NCI-H2029 treated with DMSO at 0.1 percent for 48 hours (cell line): ENCODE measurements at places on chromosomes 3 and 15.

- DNase-seq, result no peak
These were observed 688.7 kb downstream of the TUSC7 start for GRCh38 chr3:117398141-117398899.

DNA sequence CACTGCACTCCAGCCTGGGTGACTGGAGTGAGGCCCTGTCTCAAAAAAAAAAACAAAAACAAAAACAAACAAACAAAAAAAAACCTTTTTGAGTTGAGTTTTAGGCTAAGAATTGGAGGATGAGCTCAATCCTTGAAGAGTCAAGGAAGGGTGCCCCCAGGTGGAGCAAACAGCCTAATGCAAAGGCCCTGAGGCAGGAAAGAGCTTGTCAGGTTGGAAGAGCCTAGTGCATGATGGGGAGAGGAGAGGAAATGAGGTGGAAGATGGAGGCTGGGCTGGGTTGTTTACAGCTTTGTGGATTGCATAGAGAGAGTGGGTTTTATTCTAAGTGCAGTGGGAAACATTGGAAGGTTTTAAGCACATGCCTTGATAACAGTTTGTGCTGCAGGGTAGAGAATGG lies 2.1 kb upstream of the SNX22 start:
- no peak for DNase-seq

DNA sequence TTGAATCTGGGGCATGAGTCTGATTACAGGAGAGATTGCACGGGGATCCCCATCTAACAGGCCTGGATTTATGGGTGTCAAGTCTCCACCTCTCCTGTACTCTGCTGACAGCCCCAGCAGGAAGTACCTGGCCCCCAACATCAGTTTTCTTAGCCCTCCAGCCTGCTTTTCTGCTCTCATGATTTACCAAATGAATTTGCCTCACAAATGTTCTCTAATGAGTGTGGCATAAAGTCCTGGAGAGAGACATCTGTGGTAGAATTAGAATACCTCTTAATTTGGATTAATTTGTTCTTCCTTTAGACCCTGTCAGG lies 60.1 kb downstream of the FNDC3B start:
- DNase-seq, result no peak

DNA sequence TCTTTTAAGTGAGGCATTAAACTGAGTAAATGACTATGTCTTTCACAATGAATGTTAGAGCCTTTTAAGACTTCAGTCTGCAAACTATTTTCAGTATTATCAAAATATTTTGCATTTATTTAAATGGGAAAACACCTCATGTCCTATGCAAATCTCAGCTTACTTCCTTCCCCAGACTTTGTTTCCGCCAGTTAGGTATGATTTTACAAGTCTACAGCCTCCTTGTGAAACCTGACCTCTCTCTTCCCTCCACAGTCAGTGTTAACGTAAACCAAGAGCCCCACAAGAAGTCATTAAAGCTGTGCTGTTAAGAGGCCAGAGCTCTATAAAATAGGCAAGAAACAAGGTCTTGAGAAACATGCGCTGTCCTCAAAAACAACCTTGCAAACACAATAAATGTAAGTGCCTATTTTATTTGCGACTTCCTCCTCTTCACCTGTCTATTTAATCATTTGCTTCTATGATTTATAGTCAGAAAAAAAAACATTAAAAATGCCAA lies 48.3 kb downstream of the PRTG start:
- no peak for DNase-seq

DNA sequence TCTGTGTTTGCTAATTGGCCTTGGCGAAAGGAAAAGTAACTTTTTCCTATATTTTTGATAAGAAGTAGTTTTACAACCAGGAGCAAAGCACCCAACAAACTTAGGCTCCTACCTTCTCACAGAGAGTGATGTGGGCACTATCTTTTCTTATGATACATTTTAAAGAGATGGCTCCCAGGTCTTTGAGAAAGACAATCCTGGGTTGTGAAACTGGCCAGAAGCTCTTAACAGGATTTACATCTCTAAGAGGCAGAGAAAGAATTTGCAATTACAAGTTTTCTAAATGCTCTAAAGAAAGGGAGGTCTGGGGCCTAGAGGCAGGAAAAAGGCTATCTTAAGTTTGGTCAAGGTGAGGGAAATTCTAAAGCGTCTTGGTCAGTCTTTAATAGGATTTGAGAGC lies 609.7 kb downstream of the VGLL3 start:
- DNase-seq, result no peak

- no peak for DNase-seq
These were observed 168.0 kb downstream of the FOXB1 start for GRCh38 chr15:60172143-60172542.

DNA sequence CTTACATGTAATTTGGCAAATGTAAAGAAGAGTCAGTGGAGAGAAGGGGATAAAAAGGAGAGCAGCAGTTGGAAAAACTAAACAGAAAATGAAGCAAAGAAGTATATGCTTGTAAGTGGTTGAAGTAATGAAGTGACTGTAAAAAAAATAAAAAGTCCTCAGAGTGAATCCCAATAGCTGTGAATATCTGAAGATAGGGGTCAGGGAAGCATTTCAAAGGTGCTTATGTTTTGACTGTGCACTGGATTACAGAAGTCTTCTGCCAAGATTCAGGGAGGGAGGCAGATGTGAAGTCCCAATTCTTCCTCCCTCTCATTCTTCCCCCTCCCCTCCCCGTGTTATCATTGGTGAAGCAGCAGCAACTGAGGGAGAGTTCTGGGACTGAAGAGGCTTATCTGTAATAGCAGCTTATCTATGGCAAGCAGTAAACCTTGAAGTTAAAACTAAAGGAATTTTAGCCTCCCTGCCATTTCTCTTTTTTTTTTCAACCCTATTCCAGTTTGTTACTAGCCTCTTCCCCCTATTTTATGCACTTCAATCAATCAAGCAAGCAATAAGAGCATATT lies 597.9 kb downstream of the IGSF11 start:
- no peak for DNase-seq

- no peak for DNase-seq
These were observed 38.3 kb downstream of the WHAMM start for GRCh38 chr15:82847703-82848102.

GRCh38 chr3:187150599-187150998 lies 11.3 kb upstream of the RPL39L start:
- DNase-seq, result no peak

DNA sequence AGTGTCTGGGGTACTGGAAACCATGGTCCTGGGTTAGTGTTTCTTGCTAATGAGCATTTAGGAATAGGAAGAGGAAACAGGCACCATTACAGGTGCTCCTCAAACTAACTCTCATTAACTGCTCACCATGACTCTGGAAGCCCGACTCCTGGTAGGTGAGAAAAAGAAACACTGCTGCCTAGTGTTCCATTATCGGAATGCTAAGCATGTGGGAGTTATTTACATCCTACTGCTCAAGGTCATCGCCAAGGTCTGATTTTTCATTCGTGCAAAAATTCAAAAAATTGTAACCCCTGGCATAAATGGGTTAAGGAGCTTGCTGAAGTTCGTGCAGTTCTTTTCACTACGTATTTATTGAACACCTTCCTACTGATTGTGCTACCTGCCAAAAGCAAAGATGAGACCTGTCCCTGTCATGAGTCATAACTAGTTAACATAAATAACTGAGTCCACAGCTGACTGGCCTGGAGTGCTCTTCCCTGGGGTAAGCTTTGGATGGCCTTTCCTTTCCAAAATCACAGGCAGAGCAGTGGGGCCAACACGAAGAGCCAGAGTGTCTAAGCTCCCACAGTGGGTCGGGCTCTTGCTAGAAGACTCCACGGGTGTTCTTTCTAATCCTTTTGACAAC lies 22.7 kb upstream of the PAQR5 start:
- DNase-seq, result no peak

DNA sequence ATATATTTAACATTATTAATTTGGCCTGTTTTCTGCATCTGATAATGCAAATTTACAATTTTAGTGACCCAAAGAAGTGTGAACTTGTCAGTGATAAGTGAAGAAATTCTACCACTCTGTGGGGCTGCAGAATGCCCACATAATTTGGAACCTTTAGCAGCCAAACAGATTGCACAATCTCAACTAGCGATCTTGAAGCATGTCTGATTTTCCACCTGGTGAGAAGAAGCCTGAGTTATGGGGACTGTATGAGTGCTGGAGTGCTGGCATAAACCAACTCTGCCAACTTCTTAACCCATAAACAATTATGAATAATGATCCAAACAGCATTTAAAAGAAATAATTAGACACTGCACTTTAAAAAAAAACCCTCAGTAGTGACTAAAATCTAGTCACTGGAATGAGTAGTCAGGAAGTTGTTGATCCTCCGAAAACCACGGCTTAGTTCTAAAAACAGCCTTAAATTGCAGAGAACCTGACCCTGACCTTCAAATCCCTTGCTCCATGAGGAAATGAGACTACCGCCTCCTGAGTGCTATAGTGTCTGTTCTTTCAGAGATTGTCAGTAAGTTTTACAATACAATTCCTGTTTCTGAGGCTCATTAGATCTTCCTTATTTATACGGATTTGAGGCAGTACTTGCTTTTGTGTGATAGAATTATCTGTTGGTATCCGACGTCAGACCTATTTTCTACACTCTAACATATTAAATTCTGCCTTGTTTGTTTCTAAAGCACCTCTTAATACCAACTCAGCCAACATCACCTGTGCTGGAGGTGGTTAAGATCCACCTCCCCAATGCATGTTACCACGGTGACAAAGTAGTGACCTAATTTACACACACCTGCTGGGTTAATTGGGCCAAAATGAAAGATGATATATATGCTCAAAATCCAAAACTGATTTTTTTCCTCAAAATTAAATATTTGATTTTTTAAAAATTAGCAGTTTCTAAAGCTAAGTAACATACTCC lies 267.7 kb downstream of the ZBTB20 start:
- peak; percentile 97 for DNase-seq

- DNase-seq, result no peak
These were observed 52.7 kb downstream of the TRIM71 start for GRCh38 chr3:32870373-32871095.

DNA sequence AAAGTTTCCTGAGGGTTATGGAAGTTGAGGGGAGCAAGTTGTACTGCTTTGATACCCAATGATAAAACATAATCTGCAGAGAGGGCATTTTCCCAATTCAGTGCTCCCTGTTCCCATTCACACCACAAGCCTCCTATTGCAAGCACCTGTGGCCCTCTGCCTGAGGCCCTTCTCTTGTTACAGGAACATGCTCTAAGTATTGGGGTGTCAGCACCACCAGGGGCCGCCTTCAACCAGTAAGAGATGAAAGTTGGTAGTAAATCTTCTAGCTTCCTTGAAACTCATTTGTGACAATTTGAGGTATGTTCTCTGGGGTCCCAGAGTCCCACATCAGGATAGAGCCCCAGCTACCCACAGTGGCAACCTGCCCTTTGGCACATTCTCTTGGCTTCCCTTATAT lies 265.4 kb upstream of the ARHGEF26 start:
- no peak for DNase-seq

GRCh38 chr3:187799942-187800641 lies 54.8 kb upstream of the BCL6 start:
- no peak for DNase-seq

- DNase-seq, result no peak
These were observed 43.8 kb downstream of the GABRB3 start for GRCh38 chr15:26729030-26729429.

GRCh38 chr3:48432411-48433371 lies 2.8 kb upstream of the PLXNB1 start:
- DNase-seq, result no peak
